ENCODE measurements at places on chromosomes 11 and 22. TPM values are rescaled to one million over a fixed set of nuclear protein-coding genes. Genes with fewer than 3 reads are reported as not detected.
A peak's percentile ranks its signal among the peaks of the same experiment; 100 is the strongest.

The MAJIN gene
- not detected for total RNA-seq

The FUT4 gene
- 8.1 TPM for total RNA-seq

The FOLR1 gene
- total RNA-seq = 149 TPM

The RFPL3 gene
- total RNA-seq = not detected

The RAB36 gene
- 8.4 TPM for total RNA-seq

GRCh38 chr11:71218789-71219499 is 33.4 kb downstream of the SHANK2 start:
- no peak overlapping the region for H3K4me3 ChIP-seq
- H3K36me3 ChIP-seq = no peaks in the 10 kb centered on the region
- H3K27ac ChIP-seq = no peak overlapping the region

DNA sequence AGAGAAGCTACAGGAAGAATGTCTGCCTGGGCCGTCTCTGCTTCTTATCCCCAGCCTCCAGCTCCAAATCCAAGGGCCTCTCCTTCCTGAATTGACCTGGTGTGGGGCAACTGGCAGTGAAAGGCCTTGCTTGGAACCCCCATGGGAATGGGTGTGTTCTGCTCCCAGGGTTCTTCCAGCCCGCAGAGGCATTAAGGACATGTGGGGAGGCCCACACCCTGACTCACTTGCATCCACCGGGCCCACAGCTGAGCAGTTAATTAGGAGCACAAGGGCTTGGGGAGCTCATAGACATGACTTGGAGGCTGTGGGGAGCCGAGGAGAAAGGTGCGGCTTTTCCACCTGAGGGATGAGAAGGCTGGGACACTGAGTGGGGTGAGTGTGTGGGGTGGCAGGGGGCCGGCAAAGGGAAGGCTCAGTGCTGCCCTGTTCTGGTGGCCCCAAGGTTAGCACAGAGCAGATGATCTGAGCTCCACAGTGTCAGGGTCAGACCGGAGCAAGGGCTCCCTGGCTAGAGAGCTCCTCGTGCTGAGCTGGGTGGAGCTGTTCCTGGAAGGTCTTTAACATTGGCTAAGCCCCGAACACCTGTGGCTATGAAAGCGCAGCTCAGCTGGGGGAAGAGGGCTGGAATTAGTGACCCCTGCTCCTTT is 64.5 kb upstream of the NECTIN1 start:
- no peak overlapping the region for H3K27ac ChIP-seq
- H3K4me3 ChIP-seq = no peak overlapping the region
- H3K27me3 ChIP-seq = no peaks in the 10 kb centered on the region
- H3K4me1 ChIP-seq = no peaks in the 10 kb centered on the region
- no peak for DNase-seq

- H3K36me3 ChIP-seq = no peaks in the 10 kb centered on the region
- no peak for DNase-seq
- H3K4me3 ChIP-seq = peak overlapping the region; percentile 43
- no peaks in the 10 kb centered on the region for H3K27me3 ChIP-seq
- peaks cover 51% of the 10 kb centered on the region for H3K4me1 ChIP-seq
Observed at GRCh38 chr22:41368543-41369423, 13.0 kb upstream of the TEF start.

DNA sequence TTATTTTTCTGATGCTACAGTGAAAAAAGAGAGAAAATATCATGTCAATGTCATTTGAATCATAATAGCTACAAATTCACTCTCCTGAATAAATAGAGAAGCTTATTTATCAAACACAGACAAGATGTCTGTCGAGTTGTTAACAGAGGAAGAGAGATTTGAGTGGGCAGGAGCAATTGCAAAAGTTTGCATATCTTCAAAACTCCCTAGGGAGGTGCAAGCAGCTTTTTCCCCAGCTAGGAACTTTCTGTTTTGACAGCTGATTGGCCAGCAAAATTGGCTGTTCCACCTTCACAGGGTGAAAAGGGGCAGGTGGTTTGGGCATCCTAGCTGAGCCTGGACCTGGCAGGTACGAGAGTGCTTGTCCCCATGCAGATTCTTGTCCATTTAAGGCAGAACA is 98.2 kb downstream of the NTM start:
- DNase-seq = no peak
- H3K4me3 ChIP-seq = no peak overlapping the region
- H3K27me3 ChIP-seq = no peaks in the 10 kb centered on the region
- H3K27ac ChIP-seq = no peak overlapping the region
- H3K36me3 ChIP-seq = no peaks in the 10 kb centered on the region

GRCh38 chr11:73912026-73912425 is 35.2 kb downstream of the PAAF1 start:
- peaks cover 34% of the 10 kb centered on the region for H3K36me3 ChIP-seq
- H3K27ac ChIP-seq = no peak overlapping the region
- no peak for DNase-seq

DNA sequence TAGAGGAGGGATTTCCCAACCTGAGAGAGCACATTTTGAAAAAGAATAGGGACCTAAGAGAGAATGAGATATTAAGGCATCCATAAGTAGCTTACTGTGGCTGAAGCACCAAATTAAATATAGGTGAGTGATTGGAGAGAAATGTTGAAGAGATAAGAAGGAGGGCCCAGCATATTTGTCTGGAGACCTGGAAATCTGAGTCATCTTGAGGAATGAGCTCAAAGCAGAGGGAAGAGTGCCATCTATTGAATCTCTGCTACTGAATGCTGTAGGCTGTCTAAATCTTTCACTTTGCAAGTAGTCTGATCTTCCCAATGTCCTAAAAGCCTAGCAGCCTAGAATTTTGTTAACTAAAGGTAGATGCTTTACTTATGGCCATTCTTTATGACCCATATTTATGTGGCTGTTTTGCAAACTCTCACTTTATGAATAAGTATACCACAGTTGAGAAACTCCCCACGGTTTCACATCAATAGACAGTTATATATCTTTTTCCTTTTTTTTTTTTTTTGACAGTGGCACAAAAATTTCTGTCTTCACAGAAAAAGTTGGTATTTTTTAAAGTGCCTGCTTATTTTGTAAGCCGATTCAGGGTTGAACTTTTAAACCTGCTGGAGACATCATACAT is 2093.5 kb downstream of the LRRC4C start:
- no peak overlapping the region for H3K27ac ChIP-seq
- no peak overlapping the region for H3K4me3 ChIP-seq
- no peaks in the 10 kb centered on the region for H3K27me3 ChIP-seq
- H3K4me1 ChIP-seq = no peaks in the 10 kb centered on the region
- H3K36me3 ChIP-seq = no peaks in the 10 kb centered on the region

- peak overlapping the region; percentile 39 for H3K4me3 ChIP-seq
- H3K4me1 ChIP-seq = peaks cover 12% of the 10 kb centered on the region
- H3K27me3 ChIP-seq = peaks cover 9% of the 10 kb centered on the region
- H3K27ac ChIP-seq = no peak overlapping the region
- no peaks in the 10 kb centered on the region for H3K36me3 ChIP-seq
Observed at GRCh38 chr22:48574776-48575617, 1252.7 kb downstream of the BRD1 start.

GRCh38 chr11:3942160-3942955 is 86.9 kb downstream of the STIM1 start:
- no peaks in the 10 kb centered on the region for H3K27me3 ChIP-seq
- no peaks in the 10 kb centered on the region for H3K36me3 ChIP-seq
- no peak overlapping the region for H3K4me3 ChIP-seq

GRCh38 chr11:63535734-63536133 is 874 bp upstream of the PLAAT4 start:
- H3K36me3 ChIP-seq = no peaks in the 10 kb centered on the region
- no peak overlapping the region for H3K4me3 ChIP-seq
- peak overlapping the region; percentile 91 for H3K27ac ChIP-seq
- peaks cover 47% of the 10 kb centered on the region for H3K4me1 ChIP-seq
- DNase-seq = no peak

GRCh38 chr11:11709447-11710239 is 87.8 kb upstream of the GALNT18 start:
- no peaks in the 10 kb centered on the region for H3K27me3 ChIP-seq
- H3K27ac ChIP-seq = no peak overlapping the region
- DNase-seq = no peak
- no peaks in the 10 kb centered on the region for H3K4me1 ChIP-seq
- H3K36me3 ChIP-seq = no peaks in the 10 kb centered on the region

DNA sequence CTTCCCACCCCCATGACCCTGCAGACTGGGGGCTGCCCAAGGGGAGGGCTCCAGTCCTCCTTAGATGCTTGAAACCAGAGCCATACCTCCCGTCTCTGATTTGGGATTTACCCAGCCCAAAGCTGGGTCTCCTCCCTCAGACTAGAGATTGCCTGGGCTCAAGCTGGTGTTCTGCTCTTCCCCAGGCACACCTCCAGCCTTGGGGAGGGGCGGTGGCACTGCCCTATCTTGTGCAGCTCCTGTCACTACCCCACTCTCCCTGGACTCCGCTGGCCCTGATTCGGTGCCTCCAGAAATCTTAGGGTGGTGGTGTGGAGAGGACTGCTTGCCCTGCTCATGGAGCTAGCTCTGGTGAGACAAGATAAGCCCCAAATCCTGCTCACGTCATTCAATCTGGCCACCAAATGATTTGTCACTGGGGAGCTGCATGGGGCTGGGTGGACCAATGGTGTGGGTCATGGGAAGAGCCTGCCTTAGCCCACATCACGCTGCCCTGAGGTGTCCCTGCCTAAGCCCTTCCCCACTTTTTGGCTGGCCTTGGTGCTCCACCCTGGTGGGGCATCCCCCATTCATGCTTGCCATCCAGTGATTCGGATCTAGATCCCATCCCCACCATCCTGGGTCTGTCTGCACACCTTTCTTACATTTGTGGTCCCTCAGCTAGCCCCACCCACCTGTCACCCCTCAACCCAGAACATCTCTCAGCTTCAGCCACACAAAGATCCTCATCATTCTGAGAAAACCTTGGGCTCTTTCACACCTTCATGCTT is 87.7 kb downstream of the PDE2A start:
- peaks cover 10% of the 10 kb centered on the region for H3K27me3 ChIP-seq
- H3K36me3 ChIP-seq = no peaks in the 10 kb centered on the region
- no peak for DNase-seq

DNA sequence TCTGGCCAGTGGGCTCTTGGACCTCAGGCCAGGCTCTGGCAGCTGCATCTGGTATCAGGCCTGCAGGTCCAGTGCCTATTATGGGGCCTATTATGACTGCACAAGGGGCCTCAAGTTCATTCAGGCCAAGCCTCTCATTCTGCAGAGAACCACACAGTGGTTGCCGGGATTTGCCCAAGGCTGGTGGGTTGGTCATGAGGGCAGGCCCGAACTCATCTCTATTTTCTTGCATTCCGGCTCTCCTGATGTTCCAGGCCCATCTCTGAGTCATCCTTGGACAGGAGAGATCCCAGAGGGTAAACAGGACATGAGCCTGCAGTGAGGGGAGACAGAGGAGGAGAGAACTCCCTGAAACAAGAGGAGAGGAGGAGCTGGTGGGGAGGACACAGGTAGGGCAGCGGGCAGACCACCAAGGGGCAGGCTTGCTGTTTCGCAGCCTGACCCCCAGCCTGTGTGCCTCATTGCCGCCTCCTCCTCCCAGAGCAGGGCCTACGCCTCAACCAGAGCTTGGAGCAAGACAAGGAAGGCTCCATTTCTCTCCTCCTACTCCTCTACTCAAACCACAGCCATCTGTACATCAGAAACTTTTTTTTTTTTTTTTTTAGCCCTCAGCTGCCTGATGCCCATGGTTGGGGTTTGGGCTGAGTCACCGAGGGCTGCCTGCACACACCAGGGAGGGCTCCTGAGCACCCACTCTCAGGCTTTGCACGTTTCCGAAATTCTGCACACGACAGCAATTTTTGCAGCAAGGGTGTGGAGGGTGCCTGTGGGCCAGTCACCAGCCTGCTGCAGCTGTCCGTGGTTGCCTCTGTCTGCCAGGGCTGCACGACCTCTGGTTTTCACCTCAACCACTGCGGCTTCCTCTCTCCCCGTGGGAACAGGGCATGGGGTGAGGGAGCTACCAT is 12.7 kb upstream of the TREH start:
- H3K36me3 ChIP-seq = no peaks in the 10 kb centered on the region
- DNase-seq = peak; percentile 36

DNA sequence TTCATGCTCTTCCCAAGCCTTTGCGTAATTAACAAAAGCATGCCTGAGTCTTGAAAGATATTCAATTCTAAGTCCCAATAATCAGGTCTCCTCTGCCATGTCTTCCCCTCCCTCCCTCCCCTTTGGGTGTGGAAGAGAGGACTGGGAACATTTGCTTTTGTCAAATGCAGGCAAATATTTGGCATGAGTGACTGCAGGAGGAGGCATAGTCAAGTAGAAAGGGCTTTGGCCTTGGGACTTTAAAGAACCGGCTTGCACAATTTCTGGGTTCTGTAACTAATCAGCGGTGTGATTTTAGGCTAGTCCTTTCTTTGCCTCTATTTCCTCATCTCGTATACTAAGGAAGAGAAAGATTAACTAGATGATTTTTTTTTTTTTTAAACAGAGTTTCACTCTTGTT is 59.5 kb downstream of the SCN3B start:
- H3K4me1 ChIP-seq = no peaks in the 10 kb centered on the region
- H3K4me3 ChIP-seq = no peak overlapping the region
- H3K27ac ChIP-seq = no peak overlapping the region
- no peak for DNase-seq

DNA sequence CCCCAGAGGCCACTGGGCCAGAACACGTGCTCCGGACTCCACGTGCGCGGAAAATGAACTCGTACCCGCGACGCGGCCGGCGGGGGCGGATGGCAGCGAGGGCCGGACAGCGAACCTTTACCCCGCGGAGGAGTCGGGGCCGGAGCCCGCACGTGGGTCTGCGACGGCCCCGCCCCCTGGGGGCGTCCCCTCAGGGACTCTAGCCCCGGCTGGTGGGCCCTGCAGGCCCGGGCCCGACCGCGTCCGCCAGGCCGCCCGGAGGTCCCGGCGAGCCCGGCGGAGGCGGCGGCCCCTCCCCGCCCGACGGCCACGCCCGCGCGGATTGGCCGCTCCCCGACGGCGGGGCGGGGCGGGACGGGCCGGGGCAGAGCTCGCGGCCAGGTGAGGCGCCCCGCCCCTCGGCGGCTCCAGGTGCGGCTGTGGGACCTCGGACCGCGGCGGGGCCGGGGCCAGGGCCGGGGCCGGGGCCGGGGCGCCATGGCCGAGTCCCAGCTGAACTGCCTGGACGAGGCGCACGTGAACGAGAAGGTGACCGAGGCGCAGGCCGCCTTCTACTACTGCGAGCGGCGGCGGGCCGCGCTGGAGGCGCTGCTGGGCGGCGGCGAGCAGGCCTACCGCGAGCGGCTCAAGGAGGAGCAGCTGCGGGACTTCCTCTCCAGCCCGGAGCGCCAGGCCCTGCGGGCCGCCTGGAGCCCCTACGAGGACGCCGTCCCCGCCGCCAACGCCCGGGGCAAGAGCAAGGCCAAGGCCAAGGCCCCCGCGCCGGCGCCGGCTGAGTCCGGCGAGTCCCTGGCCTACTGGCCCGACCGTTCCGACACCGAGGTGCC is at the start of gene FAM83F:
TSS of gene FAM83F (plus strand) at position 389 of the 827 bp plus-strand sequence. CDS start at position 478, 89 bp downstream.
- H3K4me1 ChIP-seq = peaks cover 11% of the 10 kb centered on the region
- peaks cover 27% of the 10 kb centered on the region for H3K27me3 ChIP-seq
- H3K27ac ChIP-seq = no peak within 1 kb of the TSS
- DNase-seq = peak; percentile 90

All from upper lobe of left lung (tissue), 6 donors.